ENCODE measurements at places on chromosomes 5 and 9.

- DNase-seq = no peak
These were observed 320.9 kb downstream of the CDK5RAP2 start for GRCh38 chr9:120259100-120259499.

DNA sequence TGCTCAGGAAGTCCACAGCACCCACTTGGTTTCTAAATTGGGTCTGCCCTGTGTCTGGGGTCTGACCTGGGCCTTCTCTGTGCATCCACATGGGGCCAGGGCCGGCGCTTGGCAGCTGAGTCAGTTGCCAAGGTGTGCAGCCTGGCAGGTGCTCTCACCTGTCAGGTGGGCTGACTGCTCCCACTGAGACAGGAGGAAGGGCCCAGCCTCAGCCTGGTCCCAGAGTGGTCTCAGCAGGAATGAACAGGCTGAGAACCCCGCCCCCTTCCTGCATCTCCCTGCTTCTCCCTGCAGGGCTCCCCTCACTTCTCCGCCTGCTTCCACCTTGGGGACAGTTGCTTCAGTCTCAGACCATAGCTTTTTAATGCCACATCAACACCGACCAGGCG, 60.5 kb downstream of the BARX1 start:
- DNase-seq = no peak

DNA sequence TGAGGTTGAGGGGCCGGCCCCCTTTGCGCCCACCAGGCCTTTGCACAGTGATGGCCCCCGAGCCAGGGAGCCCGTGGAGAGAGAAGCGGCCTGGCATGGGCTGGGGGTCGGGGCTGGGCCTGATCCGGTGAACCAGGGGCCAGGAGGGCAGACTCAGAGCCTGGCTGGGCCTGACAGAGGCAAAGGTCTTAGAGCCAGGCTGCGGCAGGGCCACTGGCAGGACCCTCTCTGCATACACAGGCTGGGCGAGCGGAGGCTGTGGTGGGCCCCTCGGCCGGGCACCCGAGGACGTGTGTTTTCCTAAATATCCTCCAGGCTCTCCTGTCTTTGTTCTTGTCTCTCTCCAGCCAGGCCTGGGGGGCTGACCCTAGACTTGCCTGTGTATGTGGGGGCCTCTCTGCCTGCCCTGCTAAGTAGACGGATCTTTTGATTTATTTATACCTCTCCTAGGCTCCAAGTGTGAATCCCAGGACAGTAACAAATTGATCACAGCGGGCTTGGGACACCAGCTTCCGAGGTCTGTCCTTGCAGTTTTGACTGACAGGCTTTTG, 933 bp downstream of the NEK6 start:
- DNase-seq = no peak

- no peak for DNase-seq
These were observed 249.2 kb upstream of the KLF4 start for GRCh38 chr9:107738789-107739188.

- no peak for DNase-seq
These were observed 424.9 kb downstream of the HINT1 start for GRCh38 chr5:130740047-130740569.

DNA sequence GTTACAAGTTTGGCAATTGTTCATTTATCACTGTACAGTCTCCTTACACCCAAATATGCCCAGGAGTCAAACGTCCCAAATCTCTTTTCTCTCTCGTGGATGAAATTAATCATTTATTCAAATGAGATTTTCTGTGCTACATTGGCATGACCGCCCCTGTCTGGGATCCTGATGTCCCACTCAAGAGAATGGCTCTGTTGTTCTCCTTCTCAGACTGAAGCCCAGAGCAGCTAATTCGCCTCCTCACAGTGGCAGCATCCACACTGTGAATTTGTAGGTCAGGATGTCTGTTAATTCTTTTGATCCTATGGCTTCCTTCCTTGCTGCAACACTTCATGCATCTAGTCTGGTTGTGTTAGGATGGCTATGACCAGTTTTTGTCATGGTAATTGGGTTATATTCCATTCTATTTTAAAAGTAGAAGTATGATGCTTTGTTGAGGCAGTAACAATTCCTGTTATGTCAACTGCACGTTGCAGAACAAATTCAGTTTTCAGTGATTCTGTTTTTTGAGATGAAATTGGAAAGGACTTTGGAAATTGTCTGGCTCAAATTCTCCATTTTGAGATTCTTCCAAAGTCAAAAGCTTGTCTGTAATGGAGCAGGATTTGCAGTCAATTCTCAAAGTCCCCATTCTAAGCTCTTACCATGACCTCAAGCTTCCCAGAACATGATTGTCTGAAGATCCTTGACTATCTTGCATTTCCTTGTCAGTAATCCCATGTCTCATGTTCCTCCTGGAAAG, 141.5 kb upstream of the GAS1 start:
- DNase-seq = no peak

- DNase-seq = no peak
These were observed 43.9 kb downstream of the OSTF1 start for GRCh38 chr9:75132244-75132643.

DNA sequence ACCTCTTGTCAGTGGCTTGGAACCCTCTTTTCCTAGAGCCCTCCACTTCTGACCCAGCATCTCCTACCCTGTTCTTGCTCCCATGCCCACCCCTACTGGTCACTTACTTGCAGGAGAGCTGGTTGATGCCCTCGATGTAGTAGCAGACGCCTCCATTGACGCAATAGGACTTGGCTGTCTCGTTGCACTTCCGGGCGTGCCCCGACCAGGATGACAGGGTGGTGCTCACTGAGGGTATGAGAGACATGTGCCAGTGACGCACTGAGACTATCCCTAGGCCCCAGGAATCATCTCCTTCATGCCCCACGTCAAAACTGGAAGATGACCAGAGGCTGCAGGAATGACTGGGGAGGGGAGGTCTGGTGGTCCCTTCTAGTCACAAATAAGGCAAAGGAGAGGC, 76.0 kb downstream of the PSD2 start:
- DNase-seq = no peak

GRCh38 chr5:167653645-167654106, 637.8 kb upstream of the WWC1 start:
- DNase-seq = no peak

GRCh38 chr9:124510650-124511425, 3.6 kb upstream of the NR5A1 start:
- DNase-seq = no peak

- no peak for DNase-seq
These were observed 69.1 kb downstream of the C9orf85 start for GRCh38 chr9:71980266-71981190.

DNA sequence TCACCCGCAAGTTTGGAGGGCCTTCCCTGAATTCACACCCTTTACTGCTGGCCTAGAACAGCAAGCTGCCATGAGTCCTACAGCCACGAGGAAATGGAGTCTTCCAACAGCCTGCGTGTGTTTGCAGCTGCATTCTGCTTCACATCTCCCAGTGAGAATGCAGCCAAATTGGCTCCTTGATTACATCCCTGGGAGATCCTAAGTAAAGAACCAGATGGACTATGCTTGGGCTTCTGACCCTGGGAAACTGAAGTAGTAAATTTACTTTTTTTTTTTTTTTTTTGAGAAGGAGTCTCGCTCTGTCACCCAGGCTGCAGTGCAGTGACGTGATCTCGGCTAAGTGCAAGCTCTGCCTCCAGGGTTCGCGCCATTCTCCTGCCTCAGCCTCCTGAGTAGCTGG, 617.0 kb upstream of the CDH18 start:
- DNase-seq = no peak

DNA sequence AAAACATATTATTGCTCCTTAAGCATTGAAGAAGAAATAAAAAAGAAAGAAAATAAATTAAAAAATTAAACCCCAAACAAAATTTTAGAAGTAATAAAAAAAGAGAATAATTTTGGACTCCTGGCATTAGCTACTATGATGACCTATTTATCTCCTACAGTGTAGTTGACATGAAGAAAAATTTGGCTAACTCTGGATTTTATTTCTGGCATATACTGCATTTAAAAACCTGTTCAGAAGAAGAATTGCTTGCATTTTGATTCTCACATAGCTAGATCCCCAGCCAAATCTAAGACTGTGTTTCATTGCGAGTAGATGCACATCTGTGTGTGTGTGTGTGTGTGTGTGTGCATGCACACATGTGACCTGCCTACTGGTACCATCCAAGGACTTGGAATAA, 30.1 kb upstream of the GABRG2 start:
- DNase-seq = no peak

DNA sequence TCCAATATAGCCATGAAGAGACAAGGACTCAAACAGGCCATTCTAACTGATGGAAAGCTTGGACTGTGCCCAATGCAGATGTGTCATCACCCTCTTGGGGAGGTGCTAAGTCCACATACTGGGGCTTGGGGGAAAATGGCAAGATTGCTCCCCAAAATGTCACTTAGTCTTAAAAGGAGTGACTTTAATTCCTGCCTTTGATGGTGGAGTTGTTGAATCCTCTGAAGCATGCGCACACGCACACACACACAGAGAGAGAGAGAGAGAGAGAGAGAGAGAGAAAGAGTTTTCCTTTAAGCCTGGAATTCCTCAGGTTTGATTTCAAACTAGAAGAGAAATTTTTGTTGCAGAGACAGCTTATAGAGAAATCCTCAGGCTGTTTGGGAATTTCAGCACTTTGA, 161.9 kb upstream of the GAS1 start:
- DNase-seq = no peak

- no peak for DNase-seq
These were observed 10.1 kb downstream of the LHFPL2 start for GRCh38 chr5:78638423-78638822.
